ENCODE measurements at places on chromosomes 2 and 18.

GRCh38 chr18:11570769-11571412, 38.5 kb upstream of the SLC35G4 start:
- no peak for DNase-seq

DNA sequence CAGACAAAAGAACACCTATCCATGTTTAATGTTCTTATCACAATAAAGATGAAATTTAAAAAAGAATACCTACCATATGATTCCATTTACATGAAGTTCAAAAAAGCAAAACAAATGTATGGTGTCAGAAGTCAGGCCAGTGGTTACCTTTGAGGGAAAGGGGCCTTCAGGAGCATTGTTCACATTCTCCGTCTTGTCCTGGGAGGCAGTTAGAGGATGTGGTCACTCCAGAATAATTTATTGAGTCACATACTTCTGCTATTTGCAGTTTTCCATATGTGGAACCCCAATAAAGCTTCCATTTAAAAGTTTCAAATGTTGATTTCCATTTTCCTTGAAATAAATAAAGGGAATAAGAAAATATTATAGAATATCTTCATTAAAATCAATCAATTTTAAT, 41.6 kb upstream of the POU3F3 start:
- no peak for DNase-seq

GRCh38 chr2:46257980-46258379, 39.2 kb upstream of the EPAS1 start:
- no peak for DNase-seq

DNA sequence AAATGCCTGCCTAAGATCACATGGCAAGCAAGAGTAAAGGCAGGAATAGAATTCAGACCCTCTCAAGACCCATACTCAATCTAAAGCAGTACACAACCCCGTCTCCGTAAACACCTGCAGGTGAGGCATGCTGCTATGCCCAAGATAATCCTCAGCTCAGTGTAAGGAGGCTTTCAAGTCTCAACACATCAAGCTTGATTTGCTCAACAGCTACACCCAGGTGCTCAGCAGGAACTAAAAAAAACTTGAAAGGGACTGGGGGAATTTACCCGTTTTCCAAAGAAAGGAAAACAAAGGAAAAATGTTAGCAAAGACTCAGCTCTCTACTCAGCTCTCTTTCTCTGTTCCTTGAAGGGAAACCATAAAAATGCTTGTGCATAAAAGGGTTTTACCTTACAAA, 301.8 kb downstream of the C1D start:
- DNase-seq = no peak

GRCh38 chr2:64934530-64934929, 54.7 kb upstream of the SLC1A4 start:
- no peak for DNase-seq

DNA sequence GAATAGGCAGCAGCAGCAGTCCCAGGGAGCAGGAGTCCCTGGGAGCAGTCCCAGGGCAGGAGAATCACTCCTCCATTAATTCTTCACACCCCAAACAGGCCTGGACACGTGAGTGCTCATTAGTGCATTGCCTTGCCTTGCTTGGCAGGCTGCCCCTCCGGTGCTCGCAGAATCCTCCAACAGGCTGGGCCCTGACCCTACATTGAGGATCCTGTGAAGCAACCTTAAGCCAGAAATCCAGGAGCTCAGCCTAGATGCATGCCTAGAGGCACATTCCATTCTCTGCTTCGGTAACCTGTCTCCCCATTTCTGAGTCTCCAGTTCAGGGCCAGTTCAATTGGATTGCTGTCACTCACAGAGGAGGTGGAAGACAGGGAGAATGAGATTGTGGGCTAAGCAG, 97.4 kb upstream of the LRATD1 start:
- DNase-seq = no peak

DNA sequence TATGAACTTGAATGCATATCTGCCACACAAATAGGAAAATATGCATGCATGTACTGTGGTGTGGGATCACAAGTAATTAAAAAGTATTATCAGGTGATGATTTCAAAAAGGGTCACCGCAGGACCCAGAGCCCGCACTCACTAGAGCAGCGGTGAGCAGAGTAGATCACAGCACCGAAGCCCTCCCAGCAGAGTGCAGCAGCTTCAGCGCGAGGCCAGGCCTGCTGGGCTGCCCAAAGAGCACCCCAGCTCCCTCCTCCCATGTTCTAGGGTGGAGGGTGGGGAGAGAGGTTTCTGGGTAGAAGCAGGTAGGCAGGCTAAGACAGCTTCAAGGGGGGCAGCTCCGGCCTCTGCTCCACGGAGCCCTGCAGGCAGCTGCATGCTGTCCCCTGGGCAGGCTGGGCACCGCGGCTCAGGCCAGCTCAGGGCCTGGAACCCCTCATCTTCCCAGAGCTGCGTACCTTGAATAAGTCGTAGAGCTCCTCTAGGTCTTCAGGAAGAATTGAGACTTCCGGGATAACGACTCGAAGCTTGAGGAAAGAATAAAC, 24.9 kb downstream of the RPL31 start:
- DNase-seq = no peak

GRCh38 chr2:202001826-202002225, 31.8 kb upstream of the FZD7 start:
- no peak for DNase-seq

DNA sequence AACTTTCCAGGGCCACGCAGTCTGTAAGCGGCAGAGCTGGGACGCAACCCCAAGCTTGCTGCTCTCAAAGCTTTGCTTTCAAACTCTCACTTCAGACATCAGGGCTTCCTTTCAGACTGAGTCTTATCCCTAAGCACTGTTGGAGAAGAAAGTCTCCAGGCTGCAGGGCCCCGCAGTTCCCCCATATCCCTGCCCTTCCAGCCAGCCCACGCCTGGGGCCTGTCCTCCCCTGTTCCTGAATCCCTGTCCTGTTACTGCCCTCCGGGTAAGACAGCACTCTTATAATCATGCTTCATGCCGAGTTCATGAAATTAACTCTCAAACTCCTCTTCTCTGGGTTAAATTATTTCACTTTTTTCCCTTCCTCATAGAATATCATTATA, 37.9 kb downstream of the HPCAL1 start:
- DNase-seq = no peak

DNA sequence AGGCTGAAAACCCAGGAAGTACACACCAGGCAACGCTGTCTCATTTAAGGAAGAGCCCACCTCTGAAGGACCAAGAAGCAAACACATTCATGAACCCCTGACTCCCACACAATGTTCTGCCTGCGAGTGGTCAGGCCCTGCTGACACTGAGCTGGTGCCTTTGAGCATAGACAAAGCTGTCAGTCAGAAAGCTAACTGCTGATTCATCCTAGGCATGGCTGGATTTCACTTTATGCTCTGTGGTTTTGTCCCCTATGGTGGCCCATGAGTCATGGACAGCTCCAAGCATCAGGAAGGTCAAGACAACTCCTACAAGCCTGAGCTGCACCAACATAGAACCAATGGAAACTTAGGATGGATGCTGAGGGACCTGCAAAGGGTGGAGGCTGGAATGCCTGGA, 78.9 kb downstream of the UXS1 start:
- DNase-seq = no peak

DNA sequence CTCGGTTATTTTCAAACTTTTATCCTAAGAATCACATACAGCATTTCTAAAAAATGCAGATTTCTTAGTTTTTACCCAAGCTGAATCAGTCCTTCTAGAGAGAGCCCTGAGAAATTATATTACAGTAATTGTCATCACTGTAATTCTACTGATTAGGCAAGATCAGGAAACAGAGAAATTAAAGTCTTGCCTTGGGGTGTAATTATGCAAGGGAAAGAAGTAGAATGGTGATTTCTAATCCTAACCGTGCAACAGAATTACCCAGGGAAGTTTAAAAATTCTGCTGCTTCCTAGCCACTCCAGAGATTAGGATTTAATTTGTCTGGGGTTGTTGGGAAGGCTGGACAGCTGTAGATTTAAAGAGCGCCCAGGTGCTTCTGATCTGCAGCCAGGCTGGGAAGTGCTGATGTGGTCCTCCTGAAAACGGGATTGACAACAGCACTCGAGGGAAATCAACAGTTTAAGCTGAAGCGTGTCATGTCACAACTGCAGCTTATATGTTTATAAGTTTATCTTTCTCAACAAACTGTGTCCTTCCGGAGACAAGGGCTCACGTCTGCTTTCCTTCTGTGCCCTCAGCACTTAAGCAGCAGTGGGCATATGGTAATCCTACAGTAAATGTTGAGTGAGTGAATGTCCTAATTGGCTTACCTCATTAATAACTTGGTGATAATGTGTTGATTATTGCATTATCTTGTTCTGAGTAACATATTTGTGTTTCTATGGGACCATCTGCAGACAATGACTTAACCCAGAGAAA, 671.9 kb upstream of the SOX11 start:
- DNase-seq = no peak

DNA sequence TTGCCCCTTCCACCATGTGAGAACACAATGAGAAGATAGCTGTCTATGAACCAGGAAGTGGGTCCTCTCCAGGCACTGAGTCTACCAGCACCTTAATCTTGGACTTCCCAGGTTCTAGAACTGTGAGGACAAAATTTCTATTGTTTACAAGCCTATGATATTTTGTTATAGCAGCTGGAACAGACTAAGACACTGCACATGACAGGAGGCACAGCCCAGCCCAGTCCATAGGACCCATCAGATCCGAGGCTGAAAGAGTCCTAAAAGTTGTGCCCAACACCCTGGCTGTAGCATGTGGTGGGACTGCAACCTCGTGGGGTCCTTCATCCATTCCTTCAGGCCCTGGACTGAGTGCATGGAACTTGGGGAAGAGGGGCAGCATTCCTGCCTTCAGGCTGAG, 48.4 kb upstream of the YWHAQ start:
- no peak for DNase-seq

GRCh38 chr18:79494936-79495335, 99.2 kb downstream of the NFATC1 start:
- DNase-seq = no peak

- no peak for DNase-seq
Observed at GRCh38 chr2:216743781-216744180, 48.4 kb upstream of the IGFBP5 start.

DNA sequence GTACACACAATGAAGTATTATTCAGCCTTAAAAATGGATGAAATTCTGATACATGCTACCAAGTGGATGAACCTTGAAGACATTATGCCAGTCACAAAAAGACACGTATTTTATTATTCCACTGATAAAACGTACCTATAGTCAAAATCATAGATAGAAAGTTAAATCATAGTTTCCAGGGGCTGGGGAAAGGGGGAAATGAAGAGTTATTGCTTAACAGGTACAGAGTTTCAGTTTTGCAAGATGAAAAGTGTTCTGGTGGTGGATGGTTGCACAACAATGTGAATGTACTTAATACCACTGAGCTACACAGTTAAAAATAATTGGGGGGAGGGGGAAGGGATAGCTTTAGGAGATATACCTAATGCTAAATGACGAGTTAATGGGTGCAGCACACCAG, 279.0 kb upstream of the STON1 start:
- no peak for DNase-seq

GRCh38 chr2:122652670-122653069, 897.2 kb downstream of the TSN start:
- no peak for DNase-seq

All from activated CD4-positive, CD25-positive, alpha-beta regulatory T cell treated with anti-CD3 and anti-CD28 coated beads, Interleukin-2, amount 50 U/mL, for 72 hours (primary cell).